HS-27A (cell line): ENCODE measurements at places on chromosomes 7 and 10.

- DNase-seq: no peak
Observed at GRCh38 chr10:96047004-96047649, 3.7 kb downstream of the CCNJ start.

DNA sequence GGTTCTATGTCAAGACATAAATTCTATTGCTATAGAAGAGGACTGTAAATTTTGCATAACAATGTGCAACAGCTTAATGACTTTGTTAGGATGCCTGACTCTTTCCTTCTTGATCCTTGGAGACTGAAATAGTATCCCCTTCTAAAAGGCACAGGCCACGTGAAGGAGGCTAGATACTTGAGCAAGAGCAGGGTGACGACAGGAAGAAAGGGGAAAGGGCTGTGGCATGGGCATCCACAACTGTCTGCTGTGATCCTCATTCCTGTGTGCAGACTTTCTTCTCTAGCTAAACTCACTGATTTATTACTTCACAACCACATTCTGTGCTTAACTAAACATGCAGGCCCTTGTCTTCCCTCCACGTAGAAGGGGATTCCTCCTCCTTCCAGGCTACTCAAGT, 1111.8 kb upstream of the C7orf33 start:
- no peak for DNase-seq

DNA sequence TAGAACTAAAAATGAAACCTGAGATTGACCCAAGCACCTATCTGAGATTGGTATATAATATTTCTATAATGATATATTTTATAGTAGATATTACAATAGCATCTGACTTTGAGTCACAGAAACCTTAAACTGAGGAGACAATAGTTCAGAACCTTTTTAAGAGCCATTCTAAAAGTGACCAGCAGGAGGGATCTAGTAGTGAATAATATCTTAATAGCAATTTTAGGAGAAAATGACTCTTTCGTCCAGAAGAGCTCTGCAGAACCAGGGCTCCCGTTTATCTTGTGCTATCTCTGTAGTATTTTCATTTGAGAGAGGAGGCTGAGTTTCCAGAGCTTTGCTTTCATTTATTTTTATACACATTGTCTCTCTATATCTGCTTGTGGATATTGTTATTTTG, 68.1 kb downstream of the PODXL start:
- DNase-seq: no peak

DNA sequence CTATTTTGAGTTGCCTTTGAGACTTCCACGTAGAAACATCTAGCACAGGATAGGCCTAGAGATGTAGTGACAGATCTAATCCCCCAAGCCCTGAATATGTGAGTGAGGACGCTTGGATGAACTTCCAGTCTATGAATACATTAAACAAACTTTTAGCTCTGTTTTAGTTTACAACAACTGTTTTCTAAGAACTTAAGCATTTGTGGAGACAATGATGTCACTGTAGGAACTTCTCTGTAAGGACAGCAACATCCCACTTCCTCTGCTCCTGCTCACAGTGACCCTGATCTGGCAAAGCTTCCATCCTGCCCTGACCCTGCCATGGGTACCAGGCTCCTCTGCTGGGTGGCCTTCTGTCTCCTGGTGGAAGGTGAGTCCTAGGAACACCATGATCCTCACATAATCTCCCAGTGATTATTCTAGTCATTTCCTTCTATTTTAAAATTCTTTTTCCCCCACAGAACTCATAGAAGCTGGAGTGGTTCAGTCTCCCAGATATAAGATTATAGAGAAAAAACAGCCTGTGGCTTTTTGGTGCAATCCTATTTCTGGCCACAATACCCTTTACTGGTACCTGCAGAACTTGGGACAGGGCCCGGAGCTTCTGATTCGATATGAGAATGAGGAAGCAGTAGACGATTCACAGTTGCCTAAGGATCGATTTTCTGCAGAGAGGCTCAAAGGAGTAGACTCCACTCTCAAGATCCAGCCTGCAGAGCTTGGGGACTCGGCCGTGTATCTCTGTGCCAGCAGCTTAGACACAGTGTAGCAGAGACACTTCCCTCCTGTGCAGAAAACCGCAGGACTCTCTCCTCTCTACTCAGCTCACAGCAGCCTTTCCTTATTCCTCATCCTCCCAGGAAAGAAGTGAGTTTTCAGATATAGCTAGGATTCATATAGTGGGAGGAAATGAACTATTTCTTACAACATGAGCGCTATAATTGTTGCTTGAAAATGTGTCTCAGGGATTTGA, 194.4 kb upstream of the PRSS1 start:
- no peak for DNase-seq

DNA sequence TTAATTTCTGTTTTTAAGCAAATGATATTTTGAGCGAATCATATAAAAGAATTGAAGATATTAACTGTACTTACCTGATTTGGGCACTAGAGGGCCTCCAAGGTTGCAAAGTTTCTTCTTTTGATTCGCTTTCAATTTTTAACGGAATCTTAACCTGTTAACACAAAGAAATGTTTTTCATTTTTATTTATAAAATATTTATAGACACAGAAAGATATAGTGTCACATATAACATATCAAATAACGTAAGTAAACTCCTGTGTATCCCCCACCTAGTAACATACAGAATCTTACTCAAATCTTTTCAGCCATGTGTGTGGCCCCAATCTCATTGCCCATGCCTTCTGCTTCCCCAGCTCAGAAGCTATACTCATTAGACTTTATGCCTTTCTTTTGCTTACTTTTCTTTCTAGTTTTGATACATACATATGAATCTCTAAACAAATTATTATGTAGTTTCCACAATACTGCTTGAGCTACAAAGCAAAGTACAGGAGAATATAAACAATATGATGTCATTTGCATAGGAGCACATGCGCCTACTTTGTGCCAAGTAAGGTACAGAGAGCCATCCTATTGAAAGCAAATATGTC, 49.5 kb upstream of the ZPBP start:
- no peak for DNase-seq

DNA sequence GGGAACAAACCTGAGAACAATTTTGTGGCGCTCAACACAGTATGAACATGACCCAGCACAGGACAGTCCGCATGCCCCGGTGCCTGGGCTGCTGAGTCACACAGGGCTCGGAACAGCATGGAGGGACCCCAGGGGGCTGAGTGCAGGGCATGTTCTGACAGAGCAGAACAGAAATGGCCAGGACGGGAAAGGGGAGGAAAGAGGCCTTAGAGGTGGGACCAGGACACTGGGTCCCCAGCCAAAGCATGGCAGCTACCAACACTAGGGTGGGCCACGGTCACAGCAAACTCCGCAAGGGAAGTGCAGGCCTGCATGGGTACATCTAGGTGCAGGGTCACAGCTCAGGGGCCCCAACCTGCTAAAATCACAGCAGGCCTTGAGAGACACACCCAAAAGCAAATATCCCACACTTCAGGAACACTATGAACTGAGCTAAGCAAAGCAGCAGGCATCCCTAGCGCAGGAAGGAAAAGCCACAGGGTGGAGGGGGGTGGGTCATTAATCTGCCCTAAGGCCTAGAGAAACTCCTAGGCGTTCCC, 5.6 kb downstream of the IMPDH1 start:
- no peak for DNase-seq

DNA sequence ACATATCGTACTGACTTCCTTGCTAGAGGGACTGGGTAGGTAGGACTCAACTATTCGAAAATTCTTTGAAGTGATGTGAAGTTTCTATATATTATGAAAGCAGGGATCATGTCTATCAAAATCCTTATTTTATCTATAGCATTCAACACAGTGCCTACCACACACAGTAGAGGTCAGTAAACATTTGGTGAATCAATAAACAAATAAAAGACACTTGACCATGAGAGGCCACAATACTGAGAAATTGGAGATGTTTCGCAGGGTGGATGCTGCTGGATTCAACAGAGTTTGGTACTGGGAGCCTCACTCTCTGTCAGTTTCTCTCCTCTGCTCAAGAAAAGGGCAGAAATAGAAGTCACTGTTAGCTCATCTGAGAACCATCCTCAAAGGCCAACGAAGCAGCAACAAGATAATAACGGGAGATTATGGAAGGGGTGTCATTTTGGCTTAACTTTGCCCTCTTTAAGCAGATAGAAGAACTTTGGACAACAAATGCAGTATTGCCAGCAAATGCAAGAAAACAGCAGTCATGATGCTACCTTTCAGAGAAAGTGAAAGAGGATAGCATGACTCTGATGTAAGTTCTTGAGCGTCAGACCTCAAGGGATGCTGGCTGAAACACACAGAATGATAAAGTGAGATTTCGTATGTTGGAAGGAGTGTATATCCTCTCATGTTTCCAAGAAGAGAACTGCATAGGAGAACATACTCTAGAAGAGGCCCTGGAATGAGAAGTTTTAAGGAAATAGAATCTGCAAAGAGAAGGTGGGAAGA, 107.6 kb downstream of the SEMA3E start:
- DNase-seq: no peak

DNA sequence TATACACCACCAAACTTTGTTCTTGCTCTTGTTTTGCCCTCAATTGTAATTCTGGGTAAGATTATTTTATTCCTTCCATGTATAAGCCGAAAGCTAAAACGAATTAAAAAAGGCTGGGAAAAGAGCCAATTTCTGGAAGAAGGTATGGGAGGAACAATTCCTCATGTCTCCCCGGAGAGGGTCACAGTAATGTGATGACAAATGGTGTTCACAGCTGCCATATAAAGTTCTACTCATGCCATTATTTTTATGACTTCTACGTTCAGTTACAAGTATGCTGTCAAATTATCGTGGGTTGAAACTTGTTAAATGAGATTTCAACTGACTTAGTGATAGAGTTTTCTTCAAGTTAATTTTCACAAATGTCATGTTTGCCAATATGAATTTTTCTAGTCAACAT, 12.5 kb upstream of the CFAP69 start:
- no peak for DNase-seq

DNA sequence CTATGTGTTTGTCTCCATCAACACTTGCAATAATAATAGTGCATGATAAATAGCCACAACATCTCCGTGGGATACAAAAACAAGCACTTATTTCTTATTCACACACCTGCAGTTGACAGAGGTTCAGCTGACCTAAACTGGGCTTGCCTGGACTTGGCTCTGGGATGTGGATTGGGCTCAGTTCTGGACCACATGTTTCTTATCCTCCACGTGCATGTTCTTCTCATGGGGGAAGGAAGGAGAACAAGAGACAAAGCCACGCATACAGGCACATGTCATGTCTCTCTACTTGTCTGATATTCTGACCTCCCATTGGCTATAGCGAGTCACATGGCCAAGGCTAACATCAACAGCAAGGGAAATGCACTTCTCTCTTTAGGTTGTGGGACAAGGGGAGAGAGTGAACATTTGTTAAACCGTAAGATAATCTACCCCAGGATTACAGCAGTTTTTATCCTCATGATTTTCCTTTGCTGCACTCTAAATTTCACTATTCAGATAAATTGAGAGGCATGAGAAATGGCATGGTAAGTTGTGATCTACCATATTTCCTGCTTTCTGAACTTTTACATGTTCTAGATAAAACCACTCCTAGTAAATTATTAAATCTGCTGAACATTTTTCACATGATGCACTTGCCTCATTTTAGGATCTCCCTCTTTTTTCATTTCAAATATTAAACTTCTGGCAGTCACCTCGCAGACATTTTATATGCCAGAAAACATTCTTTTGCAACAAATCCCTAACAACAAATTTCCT, 33.7 kb downstream of the CFAP58 start:
- no peak for DNase-seq

DNA sequence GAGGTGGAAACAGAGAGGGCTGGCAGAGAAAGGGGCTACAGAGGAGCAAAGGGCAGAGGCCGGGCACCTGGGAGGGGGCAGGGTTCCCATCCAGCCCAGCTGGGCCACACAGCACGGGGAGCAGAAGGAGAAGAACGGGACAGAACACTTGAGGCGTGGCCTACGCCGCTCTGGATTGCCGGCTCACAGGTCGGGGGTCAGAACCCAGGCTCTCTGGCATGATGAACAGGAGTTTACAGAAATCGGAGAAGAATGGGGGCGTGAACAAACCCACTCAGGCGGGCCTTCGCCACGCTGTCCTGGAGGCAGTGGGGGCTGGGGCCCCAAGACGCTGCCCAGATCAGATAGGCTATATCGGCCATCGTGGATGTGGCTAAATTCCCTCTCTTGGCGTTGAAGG, 362.2 kb upstream of the SHH start:
- no peak for DNase-seq

DNA sequence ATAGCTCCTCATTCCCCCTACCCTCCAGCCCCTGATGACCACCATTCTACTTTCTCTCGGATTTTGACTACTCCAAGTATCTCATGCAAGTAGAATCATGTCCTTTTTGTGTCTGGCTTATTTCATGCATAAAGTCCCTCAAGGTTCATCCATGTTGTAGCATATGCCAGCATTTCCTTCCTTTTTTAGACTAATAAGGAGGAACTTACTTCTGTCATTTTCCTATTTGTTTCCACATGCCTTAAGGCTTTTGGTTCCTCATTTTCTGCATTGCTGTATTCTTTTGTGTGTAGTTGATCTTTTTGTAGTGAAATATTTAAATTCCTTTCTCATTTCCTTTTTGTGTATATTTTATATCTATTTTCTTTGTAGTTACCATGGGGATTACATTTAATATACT, 376.9 kb downstream of the CALN1 start:
- no peak for DNase-seq
